ENCODE measurements at places on chromosomes 3 and 15.
A peak's percentile ranks its signal among the peaks of the same experiment; 100 is the strongest.

DNA sequence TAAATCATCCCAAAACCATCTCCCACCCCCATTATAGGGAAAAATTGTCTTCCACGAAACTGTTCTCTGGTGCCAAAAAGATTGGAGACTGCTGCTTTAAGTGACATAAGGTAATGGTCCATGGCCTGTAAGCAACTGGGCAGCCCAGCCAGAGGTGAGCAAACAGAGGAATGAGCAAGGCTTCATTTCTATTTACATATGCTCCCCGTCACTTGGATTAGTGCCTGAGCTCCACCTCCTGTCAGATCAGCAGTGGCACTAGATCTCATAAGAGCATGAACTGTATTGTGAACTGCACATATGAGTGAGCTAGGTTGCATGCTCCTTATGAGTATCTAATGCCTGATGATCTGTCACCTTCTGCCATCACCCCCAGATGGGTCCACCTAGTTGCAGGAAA is 1159.8 kb upstream of the ALCAM start:
- no peak for DNase-seq

DNA sequence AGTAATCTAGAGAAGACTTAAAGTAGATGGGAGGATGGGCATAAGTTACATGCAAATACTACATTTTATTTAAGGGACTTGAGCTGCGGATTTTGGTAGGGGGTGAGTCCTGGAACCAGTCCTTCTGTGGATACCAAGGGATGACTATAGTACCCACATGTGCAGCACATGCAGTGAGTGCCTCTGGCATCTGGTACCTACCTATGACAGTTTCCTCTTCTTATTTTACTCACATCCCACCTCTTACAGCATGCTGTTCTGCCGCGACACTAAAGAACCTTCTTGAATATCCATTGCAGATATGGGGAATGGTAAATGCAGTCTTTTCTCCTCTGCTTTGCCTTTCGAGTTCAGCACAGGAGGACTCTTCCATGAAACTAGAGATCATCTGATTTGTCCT is 1.7 kb downstream of the TSEN2 start:
- DNase-seq: no peak

GRCh38 chr15:36643551-36643950 is 64.1 kb downstream of the CDIN1 start:
- no peak for DNase-seq

DNA sequence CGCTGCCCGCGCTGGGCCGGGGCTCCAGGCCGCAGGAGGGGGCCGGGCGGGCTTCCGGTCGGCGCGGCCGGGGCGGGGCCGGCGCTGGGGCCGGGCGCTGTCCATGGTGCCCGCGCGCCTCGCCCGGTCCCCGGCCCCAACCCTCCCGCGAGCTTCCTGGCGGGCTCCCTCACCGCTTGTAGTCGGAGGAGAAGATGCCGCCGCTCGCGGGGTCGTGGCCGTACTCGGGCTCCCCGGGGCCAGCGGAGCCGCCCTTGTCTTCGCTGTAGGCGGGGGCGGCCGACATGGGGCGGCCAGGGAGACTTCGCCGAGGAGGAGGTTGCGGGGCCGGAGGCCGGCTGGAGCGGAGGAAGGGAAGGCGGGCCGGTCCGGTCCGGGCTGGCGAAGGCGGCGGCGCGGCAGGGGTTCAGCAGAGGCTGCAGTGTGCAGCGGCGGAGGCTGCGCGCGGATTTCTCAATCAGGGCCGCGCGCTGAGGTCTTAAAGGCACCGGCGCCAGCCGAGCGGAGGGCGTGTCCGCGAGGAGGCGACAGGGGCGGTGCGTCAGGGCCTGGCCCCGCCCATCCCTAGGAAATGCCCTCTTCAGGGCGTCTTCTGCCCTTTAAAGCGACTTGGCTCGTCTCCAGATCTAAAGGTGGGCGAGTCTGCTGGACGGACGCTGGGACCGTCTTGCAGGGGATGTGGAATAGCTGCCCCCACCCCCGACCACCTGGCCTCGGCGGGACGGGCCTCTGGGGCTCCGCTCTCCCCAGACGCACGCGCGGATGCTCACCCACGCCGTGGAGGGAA is at the start of gene AP3B2:
TSS of gene AP3B2 (minus strand) at position 455 of the 787 bp plus-strand sequence. CDS start at position 286, 169 bp downstream.
- peak; percentile 77 for DNase-seq

DNA sequence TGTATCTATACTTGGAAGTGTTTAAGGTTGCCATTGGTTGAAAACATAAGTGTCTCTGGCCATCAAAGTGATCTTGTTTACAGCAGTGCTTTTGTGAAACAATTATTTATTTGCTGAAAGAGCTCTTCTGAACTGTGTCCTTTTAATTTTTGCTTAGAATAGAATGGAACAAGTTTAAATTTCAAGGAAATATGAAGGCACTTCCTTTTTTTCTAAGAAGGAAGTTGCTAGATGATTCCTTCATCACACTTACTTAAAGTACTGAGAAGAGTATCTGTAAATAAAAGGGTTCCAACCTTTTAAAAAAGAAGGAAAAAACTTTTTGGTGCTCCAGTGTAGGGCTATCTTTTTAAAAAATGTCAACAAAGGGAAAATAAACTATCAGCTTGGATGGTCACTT is 19.7 kb downstream of the B3GNT5 start:
- no peak for DNase-seq

DNA sequence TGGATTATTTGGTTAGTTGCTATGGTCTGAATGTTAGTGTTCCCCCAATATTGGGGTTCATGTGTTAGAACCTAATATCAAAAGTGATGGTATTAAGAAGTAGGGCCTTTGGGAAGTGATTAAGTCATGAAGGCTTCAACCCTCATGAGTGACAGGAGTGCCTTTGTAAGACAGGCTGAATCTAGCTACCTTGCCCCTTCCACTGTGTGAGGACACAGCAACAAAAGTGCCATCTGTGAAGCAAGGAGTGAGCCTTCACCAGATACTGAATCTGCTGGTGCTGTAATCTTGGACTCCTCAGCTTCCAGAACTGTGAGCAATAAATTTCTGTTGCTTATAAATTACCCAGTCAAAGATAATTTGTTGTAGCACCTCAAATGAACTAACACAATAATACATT is 22.6 kb upstream of the SATB1 start:
- no peak for DNase-seq

- DNase-seq: no peak
These were observed 39.8 kb downstream of the CLK3 start for GRCh38 chr15:74655424-74655823.

GRCh38 chr3:72974956-72975355 is 21.7 kb upstream of the PPP4R2 start:
- DNase-seq: no peak

DNA sequence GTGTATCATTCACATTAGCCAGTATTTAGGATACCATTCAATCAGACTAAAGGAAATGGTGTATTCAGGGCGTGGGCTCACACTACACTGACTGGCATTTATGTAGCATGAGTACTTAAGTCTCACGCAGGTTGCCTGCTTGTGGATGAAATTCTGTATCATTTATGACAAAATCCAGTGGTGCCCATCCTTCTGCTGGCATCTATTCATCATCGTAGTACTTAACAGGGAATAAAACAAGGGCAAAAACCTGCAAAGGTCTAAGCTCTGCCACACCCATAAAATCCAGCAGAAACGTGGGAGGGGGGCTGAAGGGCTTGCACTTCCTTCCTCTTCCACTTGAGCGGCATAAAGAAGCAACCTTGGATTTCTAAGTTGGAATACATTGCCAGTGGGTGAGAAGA is 2.7 kb downstream of the GAP43 start:
- DNase-seq: no peak

DNA sequence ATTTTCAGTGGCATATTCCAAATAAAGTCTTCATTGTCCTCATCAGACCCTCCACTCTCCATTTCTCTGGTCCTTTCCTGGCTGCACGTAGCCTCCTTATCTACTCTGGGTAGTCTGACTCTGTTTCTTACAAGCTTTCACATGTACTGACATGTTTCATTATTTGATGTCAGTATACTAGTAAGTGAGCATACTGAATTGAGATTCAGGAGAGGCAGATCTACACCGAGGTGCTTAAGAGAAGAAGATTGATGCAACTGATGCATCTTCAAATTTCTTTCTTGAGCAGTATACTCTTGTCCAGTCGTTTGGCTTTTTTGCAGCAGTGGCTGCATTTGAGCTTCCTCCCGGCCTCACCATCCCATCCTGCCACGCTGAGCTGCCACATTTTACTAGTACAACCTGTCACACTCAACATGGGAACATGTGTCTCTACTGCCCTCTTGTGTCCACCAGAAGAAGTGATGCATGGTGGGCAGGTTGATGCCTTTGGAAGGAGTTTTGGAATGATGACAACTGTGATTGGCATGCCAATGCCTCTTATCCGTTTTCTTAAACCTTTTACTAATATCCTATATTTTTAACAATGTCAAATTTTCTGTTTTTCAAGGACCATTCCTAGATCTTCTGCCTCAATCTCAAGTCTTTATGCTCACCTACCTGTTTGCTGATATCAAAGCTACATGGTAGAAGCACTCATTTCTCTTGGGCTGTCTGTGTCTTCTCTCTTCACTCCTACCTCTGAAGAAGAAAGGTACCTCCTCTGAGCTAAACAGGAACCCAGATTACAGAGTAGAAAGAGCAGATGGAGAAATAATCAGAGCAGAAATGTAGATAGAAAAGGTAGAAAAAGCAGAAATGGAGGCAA is 38.7 kb downstream of the GUCA1C start:
- peak; percentile 51 for DNase-seq

GRCh38 chr3:136862617-136863322 is 762 bp downstream of the NCK1 start:
- DNase-seq: no peak

GRCh38 chr3:9104121-9104520 is 140.8 kb upstream of the RAD18 start:
- no peak for DNase-seq

DNA sequence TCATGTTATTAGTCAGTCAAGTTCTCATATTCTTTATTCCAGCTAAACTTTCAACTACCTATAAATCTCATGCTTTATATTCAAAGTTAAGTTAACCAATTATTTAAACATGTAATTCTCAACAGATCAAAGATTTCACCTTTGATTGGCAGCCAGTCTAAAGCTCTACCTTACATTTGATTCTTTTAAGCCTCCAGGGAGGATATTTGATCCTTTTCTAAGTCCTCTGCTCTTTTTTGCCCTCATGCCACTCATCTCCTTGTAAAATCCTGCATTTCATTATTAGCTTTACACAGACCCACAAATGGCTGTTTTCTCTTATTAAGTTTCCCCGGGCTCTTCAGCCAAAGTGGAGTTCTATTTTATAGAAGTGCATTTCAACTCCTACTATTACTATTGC is 134.1 kb downstream of the NLGN1 start:
- no peak for DNase-seq

DNA sequence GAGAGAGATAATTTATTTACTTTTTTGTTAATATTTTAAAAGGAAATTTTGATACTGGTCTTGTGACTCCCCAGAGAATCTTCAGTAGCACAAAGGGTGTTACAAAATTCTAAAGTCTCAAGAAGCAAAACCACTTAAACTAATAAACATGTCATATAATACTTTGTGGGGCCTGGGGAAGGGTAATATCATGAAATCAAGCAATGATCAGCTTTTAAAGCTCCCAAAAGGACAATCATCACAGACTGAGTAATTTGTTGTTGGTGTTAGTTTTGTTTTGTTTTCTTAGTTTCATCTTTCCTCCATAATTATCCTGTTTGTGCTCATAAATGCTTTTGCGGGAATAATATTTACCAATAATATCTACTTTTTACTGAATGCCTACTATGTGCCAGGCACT is 55.0 kb downstream of the TMEM212 start:
- DNase-seq: no peak

GRCh38 chr3:112813723-112814171 is 32.9 kb downstream of the CD200R1L start:
- no peak for DNase-seq

DNA sequence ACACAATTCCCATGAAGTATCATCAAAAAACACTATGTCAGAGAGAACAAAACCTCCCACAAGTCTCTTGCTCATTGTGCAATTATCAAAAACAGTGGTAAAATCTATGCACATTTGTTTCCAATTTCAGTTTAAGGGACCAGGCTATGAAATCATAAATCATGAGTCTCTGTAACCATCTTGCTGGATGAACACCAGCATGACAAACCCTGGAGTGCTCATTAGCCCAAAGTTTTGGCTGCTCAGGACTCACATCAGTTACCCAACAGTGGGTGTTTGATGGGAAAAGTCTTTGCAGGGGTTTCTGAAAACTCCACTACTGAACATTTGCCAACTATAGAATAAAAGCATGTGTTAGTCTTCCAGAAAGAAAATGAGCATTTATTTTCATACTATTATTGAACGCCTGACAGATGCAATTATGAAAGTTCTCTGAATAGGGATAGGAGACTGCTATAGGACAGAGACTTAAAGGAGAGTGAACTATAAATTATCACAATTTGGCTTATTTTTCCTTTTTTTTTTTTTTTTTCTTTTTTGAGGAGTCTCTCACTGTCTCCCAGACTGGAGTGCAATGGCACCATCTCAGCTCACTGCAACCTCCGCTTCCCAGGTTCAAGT is 240.8 kb upstream of the KCNMB2 start:
- no peak for DNase-seq

GRCh38 chr3:79113876-79114275 is 653.9 kb downstream of the ROBO1 start:
- no peak for DNase-seq

DNA sequence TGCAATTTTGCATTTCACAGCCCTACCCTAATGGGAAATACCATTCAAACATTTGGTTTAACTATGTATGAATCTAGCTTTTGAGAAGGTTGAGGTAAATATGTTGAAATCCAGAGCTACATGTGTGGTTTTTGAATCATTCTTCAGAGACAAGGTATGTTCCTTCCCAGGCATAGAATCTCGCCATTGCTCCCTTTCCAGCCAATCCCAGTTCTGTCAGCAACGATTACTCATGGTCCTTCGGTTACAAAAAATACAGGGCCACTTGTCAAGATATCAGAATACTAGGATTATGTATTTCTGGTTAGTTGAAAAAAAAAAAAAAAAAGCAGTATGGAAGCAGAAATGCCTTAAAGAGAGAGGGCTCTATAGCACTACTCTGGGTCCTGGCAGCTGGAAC is 182.4 kb downstream of the RBMS3 start:
- no peak for DNase-seq

GRCh38 chr3:14991818-14992612 is 44.6 kb downstream of the NR2C2 start:
- no peak for DNase-seq

- no peak for DNase-seq
These were observed 40.8 kb downstream of the MESD start for GRCh38 chr15:80948651-80949292.

GRCh38 chr15:101359365-101359947 is 64.4 kb upstream of the SNRPA1 start:
- DNase-seq: peak; percentile 32

GRCh38 chr3:126545544-126545943 is 13.2 kb downstream of the C3orf22 start:
- DNase-seq: peak; percentile 4

GRCh38 chr15:60889006-60889405 is 340.1 kb downstream of the RORA start:
- DNase-seq: no peak

- DNase-seq: no peak
These were observed 55.2 kb upstream of the ACAN start for GRCh38 chr15:88748081-88748480.

Measured in dorsolateral prefrontal cortex (tissue), 122 donors.